ENCODE measurements at places on chromosomes 5 and 9.
A peak's percentile ranks its signal among the peaks of the same experiment; 100 is the strongest.

DNA sequence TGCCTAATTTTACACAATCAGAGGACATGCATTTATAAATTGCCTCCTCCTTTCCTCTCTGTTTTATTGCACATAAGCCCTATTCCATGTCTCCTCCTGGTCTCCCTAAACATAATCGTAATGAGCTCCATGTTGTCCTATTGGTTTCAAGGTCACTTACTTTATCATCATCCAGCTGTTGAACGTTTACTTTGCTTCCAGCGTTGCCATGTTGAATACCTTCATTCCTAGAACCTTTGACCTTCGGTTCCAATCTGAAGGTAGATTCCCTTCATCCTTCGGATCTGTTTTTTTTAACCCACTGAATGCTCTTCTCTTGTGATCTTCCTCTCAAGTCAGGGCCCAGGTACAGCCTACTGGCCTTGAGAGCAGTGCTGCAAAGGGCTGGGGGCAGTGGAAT lies 84.3 kb downstream of the PJA2 start:
- H3K36me3 ChIP-seq, result no peaks in the 10 kb centered on the region
- no peak overlapping the region for H3K4me3 ChIP-seq
- H3K27ac ChIP-seq, result no peak overlapping the region

DNA sequence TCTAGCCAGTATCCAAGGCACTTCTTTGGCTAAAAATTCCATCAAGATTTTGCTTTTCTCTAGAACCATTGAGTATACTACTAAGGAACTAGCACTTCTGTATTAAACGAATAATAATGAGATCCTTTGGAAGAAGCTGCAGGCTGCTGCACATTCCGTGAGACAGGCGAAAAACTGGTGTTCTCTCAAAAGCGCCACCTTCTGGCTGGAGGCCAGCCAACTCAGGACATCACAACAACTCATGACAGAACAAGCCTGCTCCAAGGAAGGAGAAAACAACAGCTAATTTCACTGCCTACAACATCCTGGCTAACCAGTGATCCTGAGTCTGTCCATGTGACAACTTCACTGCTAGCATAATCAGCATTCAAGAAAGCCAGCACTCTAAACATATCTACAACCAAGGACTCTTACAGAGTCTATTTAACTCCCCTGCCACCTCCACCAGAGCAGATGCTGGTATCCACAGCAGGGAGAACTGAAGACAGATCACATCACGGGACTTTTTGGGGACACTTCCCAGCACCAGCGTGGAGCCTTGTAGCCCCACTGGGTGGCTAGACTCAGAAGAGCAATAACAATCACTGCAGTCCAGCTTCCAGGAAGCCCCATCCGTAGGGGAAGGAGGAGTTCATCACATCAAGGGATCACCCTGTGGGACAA lies 150.5 kb downstream of the YTHDC2 start:
- no peak overlapping the region for H3K27ac ChIP-seq
- no peak overlapping the region for H3K4me3 ChIP-seq
- peak; percentile 5 for DNase-seq
- no peaks in the 10 kb centered on the region for H3K4me1 ChIP-seq

DNA sequence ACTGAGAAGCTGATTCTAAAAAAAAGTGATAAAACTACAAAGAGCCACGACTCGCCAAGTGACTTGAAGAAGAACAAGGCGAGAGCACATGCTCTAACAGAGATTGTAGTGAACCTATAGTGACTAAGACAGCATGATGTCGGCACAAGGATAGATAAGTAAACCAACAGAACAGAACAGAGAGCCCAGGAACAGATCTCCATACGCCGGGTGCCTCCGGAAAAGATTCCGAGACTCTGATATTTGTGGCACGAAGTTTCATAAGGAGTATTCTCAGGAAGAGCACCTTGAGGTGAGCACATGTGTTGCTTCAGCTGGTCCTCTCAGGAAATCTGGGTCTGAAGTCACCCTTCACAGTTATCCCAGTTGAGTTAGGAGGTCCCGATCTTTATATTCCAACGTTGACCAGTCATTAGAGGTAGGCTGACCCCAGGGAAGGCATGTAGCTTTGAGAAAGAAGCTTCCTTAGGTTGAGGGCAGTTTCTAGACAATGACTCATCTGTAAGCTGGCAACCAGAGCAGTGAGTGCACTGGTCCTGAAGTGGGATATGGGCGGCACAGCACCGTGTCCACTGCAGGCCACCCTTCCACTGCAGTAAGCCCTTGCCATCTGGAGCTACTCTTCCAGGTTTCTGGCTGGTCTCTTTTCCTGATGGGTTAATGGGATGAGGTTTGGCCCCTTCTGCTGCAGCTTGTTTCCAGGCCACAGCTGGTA lies 13.6 kb upstream of the CLK4 start:
- no peak for DNase-seq
- no peak overlapping the region for H3K4me3 ChIP-seq
- H3K36me3 ChIP-seq, result no peaks in the 10 kb centered on the region
- H3K4me1 ChIP-seq, result no peaks in the 10 kb centered on the region

GRCh38 chr9:37974506-37975173 lies 70.7 kb upstream of the SLC25A51 start:
- no peak overlapping the region for H3K27ac ChIP-seq
- no peaks in the 10 kb centered on the region for H3K4me1 ChIP-seq
- DNase-seq, result no peak

Measured in naive thymus-derived CD4-positive, alpha-beta T cell (primary cell).